ENCODE measurements at places on chromosomes 5 and 9. TPM values are rescaled to one million over a fixed set of nuclear protein-coding genes. Genes with fewer than 3 reads are reported as not detected.

STK32A gene
- 0.50 TPM for total RNA-seq

PTGES gene
- total RNA-seq = 2.4 TPM

TMEM252 gene
- total RNA-seq = not detected

DNA sequence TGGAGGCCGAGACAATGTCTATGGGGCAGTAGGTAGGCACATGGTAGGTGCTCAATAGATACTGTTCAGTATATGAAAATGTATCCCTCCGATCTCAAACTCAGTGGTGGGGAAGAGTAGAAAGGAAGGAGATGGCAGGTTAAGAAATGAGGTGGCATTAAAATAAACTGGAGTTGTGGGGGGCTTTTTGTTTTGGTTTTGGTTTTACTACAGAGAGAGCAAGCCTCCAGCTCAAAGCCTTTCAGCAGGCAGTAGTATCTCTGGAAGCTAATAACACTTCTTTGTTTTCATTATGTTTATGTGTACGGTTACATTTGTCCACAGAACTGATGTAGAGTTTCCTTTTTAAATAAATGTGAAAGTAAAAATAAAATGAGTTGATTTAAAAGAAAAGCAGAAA, 8.6 kb downstream of the MFAP3 start:
- no peak for DNase-seq

GRCh38 chr9:96209407-96210271, 92.3 kb downstream of the HSD17B3 start:
- DNase-seq = no peak

DNA sequence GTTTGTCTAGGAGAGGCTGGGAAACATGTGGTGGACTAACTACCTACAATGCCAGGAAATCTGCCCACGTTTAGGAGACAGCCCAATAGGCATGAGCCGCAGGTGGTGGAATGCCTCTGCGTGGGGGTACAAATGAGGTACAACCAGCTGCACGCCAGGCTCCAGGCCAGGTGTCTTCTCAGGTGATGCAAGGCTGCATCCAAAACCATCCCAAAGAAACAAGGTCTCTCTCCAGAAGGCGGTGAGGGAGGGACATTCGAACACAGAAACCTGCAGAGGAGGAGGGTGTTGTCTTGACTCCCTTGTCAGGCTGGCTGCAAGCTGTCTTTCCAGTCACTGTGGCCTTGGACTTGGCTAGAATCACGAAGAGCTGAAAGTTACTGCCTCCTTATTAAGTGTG, 11.6 kb downstream of the ANKH start:
- no peak for DNase-seq

DNA sequence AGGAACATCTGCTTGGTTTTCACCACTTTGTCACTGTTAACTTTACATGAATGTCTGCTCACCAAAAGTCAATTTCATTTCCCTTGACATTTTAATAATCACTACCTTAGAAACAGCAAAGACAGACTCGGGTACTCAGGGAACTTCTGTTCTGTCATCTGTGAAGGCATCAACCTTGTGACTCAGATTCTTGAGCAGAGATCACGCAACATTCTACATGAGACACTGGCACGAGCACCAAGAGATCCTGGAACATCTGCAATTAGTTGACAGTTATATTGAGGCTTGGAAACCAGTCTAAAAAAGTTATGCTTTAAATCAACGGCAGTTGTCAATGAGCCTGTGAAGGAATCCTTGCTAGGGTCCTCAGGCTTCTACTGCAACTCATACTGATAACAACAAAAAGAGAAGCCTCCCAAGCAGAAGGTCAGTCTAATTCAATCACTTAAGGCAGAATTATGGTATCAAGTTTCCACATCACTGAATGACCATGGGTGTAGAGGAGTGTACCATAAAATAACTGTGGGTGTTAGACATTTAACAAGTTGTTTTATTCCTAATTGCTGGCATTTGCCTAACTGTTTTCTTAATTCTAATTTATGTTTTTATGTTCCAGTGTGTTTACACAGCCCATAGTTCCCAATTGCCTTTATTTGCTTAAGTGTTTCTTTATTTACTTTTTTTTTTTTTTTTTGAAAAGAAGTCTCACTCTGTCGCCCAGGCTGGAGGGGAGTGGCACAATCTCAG, 3.3 kb upstream of the PBX3 start:
- no peak for DNase-seq

DNA sequence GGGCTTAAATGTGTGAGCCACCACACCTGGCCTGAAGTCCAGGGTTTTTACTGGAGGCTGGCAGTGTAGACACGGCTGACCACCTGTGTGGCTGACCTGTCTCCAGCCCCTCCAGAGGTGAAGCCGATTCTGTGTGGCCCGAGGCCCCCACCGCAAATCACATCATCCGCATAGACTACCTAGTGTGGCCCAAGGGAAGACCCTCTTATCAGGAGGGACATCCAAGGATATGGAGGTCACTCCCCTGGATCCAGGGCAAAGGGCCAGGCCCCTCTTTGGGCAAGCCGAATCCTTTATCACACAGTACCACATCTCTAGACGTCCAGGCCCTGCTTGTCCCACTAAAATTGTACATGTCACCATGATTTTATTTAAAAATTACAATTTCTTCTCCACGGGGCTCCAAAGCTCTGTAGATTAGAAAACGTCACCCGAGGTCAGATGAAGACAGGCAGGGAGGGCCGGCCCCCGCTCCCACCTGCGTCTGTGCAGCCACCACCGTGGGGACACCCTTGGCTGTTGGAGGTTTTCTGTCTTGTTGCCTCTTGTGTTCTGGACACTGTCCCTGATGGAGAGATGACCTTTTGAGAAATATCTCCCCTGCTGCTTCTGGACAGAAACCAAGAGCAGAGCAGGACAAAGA, 20.1 kb downstream of the LAMC3 start:
- DNase-seq = no peak

DNA sequence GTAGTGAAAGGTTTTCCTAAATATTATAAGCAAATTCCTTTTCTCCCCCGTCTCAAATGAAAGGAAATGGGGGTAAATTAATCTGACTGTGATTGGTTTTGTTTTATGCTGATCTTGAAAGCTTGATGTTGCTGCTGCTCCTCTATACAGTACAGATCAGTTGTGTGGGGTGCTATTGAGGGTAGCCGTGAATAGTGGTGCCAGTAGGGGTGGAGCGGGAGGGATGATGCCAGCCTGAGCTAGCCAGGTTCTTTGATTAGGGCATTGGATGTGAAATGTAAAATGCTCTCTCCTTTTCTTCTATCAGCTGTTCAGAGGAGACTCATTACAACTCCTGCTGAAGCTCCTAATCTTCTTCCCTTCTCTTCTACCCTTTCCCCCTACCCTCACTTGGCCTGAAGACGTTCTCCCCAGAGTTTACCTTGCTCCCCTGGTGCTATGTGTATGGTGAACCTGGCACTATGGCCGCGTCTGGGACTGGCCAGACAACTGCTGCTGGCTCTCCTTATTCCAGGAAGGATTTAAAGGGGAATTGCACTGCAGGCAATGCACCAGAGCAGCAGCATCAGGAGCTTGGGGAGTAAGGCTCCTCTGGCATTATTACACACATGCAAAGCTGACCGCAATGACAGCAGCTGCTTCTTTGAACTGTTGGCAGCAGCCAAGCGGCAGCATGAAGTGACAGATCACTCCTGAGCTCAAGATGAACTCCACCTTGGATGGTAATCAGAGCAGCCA, 566 bp downstream of the GPR21 start:
- no peak for DNase-seq

DNA sequence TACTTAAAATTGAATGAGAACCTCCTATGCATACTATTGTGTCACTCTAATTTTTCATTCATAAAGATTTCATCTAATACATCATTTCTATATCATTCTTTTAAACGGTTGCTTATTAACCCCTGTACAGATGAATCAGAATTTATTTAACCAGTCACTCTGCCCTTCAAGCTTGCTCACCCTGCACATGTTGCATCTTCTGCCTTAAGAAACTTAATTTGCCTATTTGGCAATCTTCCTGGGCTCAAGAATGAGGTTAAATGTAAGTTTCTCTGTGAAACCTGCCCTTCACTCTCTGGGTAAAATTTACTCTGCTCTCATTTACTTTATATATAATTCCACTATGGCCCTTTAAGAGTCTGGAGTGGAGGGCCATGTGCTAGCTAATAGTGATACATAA, 434.7 kb upstream of the ZNF608 start:
- no peak for DNase-seq

DNA sequence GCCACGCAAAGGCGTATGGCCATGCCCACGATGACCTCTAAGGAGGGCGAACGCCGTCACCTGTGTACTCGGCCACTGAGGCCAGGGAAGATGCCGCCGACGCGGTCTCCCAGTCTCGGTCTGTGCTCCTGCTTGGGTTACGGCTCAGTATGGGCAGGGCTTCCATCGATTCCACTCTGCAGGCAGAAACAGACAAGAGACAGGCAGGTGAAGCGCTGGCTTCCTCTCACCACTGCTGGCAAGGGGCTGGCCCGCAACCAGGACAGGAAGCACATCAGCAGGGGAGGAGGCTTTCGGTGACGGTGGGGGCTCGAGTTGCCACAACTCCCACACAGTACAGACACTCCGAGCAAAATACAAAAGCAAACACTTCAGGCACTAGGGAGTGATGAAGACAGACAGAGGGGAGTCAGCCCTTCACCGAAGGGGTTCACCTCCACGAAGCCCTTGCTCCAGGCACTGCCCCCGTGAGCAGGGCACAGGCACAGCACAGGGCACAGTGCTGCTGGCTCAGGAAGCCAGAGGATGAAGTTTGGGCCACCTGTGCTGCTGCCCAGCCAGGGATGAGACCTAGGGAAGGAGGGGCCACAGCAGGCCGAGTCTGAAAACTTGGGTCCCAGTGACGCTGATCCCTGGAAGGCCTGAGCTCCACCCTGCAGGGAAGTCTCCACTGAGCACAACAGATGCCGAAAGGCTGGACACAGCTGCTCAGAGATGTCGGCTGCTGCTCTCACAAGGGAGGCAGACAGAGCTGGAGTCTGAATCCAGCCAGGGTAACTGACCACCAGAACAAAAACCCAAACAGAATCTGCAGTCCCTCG, 91.3 kb downstream of the CAMSAP1 start:
- peak; percentile 42 for DNase-seq

GRCh38 chr9:78565481-78565880, 268.6 kb downstream of the PSAT1 start:
- DNase-seq = no peak

COL23A1 gene
- 20.4 TPM for total RNA-seq

DNA sequence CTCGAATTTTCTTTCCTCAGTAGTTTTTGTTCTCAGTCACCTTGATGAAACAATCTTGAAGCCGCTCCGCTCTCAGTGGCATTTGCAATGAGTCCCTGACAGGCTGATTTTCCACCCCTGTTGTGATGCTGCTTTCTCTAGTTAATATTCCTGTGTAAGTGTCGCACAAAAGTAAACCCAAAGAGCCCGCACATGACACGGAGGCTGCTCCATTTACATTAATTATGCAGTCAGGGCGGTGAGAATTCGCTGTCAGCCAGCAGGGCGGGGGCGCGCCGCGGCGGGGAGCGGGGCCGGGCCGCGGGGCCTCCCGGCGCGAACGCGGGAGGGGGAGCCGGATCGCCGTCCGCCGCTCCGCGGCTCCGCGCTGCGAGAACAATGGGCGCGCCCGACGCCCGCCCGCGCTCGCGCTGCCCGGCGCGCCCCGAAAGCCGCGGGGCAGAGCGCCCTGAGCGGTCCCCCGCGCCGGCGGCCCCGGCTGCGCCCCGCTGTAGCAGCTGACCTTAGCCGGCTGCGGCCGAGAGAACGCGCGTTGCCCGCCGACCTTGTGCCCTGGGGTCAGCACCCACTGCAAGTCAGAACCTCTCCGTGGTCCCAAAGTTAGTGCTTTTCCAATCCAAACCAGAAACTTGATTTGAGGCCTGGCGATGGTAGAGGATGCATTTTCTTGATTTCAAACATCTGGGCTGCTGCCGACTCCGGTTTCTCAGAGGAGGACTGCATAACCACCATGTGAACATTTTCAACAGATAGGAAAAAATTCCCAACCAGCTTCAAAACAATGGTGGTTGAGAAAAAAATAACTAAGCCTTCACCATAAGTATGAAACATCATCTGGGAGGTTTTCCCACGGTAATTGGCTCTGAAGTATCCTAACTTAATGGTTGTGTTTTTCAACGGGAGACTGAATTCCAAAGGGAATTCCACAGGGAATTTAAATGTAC, 142.6 kb downstream of the PBX3 start:
- peak; percentile 68 for DNase-seq

Measured in left ventricle myocardium superior (tissue), 1 donor.